ENCODE measurements at places on chromosomes 12 and 14. TPM values are rescaled to one million over a fixed set of nuclear protein-coding genes. Genes with fewer than 3 reads are reported as not detected.

The NGB gene
- not detected for polyA plus RNA-seq

The RERG gene
- 31.1 TPM for polyA plus RNA-seq

The NRIP2 gene
- 32.4 TPM for polyA plus RNA-seq

The CARMIL3 gene
- polyA plus RNA-seq: 2.4 TPM

The TTC9 gene
- 3.5 TPM for polyA plus RNA-seq

The DPF3 gene
- 3.6 TPM for polyA plus RNA-seq

The MANSC4 gene
- polyA plus RNA-seq: 0.89 TPM

GRCh38 chr12:62813031-62813829 is 121.7 kb downstream of the PPM1H start:
- DNase-seq: no peak

DNA sequence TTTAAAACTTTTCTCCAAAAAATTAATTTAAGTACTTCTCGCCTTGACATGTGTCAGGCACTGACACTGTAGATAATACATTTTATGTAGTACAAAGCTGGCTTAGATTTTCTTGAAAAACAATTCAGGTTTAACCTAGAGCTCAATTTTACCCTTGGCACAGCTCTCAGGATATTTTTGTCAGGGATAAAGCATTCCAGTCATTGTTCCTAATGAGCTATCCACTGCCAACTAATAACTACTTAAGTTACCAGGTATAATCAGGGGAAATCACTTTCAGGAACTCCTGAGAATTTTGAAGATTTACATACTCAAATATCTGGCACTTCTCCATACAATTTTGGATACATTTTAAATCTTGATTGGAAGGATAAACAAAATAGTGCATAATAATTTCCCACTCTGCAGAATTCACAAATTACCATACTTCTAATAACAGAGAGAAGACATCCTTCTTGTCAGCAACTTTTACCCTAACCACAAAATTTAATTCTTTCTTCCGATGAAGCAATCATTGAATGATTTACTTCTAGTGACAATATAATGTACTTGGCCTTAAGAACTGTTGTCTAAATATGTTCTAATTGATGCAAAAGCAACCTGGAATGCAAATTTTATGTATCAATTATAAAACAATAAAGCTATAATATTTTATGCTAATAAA is 4.8 kb downstream of the RASSF9 start:
- no peak for DNase-seq

- peak; percentile 34 for DNase-seq
Observed at GRCh38 chr12:13362260-13362841, 165.8 kb downstream of the EMP1 start.

- DNase-seq: no peak
Observed at GRCh38 chr14:30838351-30838750, 36.0 kb upstream of the COCH start.

- no peak for DNase-seq
Observed at GRCh38 chr14:91272341-91273272, 28.1 kb upstream of the GPR68 start.

DNA sequence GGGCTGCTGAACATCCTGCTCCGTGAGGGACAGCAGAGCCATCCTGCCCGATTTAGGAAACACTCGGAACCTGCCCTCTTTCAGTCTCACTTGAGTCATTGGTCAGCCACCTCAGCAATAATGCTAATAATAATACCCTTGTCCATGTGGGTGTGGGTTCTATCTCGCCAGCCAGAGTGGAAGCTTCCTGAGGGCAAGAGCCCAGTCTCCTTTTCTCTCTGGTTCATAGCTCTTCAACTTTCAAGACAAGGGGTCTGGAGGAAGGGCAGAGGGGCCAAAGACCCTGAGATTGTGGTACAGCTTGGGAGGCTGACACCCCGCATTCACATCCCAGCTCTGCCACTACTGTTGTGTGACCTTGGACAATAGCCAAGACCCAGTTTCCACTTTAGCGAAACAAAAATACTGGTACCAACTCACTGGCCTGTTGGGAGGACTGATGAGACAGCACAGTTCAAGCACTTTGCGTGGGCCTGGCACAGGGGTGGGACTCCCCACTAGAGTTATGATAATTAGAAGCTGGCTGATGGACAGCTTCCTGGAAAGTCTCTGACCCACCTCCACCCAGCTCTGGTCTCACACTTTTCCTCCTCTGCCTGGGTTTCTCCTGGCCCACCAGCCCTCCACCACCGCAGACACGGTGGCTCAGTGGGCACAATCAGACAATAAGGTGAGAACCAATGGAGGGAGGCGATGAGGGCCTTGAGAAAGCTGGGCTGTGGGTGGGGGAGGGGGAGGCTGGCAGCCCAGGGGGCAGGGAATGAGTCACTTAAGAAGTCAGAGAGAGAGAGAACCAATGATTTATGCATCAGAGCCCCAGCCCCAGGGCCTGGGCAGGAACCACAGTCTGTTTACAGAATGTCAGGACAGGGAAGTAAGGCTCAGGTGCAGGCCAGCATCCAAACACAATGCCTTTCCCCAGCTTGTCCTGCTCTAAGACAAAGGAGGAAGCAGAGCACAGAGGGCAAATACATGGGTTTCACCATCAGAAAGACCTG is 9.6 kb downstream of the FAIM2 start:
- no peak for DNase-seq

GRCh38 chr14:100982353-100982752 is 78.8 kb upstream of the RTL1 start:
- DNase-seq: no peak

DNA sequence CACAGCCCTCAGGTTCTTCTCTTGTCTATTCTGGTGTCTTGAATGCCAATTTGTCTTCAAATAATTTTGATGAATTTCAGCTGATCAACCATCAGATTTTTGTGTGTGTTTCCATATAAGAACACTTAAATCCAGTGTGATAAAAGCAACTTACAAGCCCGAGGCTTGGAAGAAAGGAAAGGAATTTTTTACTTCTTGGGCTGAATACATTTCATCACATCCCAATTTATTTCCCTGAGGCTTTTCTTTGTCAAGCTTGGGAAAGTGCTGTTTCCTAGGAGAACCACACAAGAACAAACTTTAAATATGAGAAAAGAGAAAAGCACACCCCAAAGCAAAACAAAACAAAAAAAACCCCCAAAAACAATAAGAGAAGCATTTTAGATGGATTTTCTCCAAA is 26.6 kb downstream of the GPRC5D start:
- no peak for DNase-seq

Measured in renal pelvis (tissue), 12 donors.